ENCODE measurements at places on chromosomes 1 and 21.

DNA sequence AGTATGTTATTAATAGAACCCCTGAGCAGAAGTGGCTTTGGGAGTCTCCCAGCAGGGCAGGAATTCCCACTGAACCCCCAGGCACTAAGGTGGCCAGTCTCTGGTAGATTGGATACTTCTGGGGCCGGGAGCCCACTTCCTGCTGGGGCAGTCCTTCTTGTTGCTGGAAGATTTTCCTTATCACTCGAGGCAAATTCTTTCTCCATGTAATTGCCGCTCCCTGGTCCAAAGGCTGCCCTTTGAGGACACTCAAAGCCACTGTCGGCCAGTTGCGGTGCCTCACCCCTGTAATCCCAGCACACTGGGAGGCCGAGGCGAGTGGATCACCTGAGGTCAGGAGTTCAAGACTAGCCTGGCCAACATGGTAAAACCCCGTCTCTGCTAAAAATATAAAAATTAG lies 22.6 kb upstream of the TNFRSF1B start:
- DNase-seq = no peak

GRCh38 chr1:82632155-82632554 lies 831.4 kb downstream of the ADGRL2 start:
- no peak for DNase-seq

DNA sequence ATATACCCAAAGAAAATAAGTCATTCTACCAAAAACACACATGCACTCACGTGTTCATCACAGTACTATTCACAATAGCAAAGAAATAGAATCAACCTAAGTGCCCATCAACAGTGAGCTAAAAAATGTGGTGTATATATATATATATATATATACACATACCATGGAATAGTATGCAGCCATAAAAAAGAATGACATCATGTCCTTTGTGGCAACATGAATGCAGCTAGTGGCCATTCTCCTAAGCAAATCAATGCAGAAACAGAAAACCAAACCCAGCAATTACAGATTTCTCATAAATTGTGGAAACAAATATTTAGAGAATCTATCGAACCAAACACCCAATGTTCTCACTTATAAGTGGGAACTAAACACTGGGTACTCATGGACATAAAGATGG lies 585.7 kb downstream of the SMYD3 start:
- DNase-seq = no peak

- no peak for DNase-seq
These were observed 79.4 kb downstream of the WDR4 start for GRCh38 chr21:42799948-42800347.

- no peak for DNase-seq
These were observed 98.9 kb downstream of the RGS2 start for GRCh38 chr1:192907545-192908243.

GRCh38 chr21:40176724-40177123 lies 309.5 kb downstream of the PCP4 start:
- no peak for DNase-seq

- DNase-seq = no peak
These were observed 11.7 kb upstream of the MCOLN3 start for GRCh38 chr1:85060038-85060437.

- DNase-seq = no peak
These were observed 76.1 kb upstream of the ZNF326 start for GRCh38 chr1:89918794-89919155.

- peak; percentile 68 for DNase-seq
These were observed 153.3 kb downstream of the TOMM20 start for GRCh38 chr1:234975122-234975940.

- no peak for DNase-seq
These were observed 104.2 kb upstream of the PROX1 start for GRCh38 chr1:213883618-213884017.

GRCh38 chr1:169858467-169858866 lies 35.2 kb downstream of the SCYL3 start:
- DNase-seq = no peak

- peak; percentile 0 for DNase-seq
These were observed 514 bp downstream of the AGL start for GRCh38 chr1:99850459-99851291.

DNA sequence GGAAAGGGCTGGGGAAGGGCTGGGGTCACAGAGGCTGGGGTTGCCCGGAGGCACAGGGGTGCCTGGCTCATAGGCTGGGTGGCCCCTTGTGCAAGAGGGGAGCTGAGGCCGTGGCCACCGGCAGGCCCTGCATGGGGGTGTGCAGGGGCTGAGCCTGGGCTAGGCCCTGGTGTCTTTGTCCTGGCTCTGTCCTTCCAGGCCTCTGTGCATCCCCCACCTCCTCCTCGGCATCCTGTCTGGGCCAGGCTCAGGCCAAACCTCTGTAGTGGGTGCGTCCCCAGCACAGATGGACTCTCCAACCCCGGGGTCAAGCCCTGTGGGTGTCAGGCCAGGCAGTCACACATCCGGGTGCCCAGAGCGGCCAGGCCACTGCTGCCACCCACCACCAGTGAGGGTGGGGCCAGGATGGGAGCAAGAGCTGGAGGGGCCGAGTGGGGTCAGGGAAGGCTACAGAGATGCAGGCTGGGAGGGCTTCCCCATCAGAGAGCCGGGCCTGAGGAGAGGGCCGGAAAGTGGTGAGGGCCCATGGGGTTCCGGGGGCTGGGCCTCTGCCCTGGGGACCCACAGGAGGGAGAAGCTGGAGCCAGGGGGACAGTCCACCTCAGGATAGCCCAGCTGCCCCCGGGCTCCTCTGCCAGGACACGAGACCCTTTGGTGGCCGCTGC lies 19.4 kb downstream of the PANK4 start:
- DNase-seq = no peak

DNA sequence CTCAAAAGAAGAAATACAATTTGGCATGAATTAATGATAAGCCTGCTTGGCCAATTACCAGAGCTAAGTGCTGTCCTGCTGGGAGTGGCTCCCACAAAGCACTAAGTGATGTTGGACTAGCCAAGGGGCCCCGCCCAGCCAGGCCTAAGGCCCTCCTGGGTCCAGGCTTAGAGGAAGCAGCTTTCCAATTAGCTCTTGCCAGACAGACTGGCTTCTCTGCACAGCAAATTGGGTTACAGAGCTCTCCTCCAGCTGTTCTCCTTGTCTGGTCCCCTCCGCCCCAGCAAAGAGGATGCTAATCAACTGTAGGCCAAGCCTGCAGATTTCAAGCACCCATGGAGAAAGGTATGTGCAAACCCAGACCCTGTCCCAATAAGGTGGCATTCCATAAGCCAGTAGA lies 151.9 kb downstream of the DMRTA2 start:
- DNase-seq = no peak

GRCh38 chr21:20592463-20592862 lies 405.7 kb upstream of the NCAM2 start:
- DNase-seq = no peak

DNA sequence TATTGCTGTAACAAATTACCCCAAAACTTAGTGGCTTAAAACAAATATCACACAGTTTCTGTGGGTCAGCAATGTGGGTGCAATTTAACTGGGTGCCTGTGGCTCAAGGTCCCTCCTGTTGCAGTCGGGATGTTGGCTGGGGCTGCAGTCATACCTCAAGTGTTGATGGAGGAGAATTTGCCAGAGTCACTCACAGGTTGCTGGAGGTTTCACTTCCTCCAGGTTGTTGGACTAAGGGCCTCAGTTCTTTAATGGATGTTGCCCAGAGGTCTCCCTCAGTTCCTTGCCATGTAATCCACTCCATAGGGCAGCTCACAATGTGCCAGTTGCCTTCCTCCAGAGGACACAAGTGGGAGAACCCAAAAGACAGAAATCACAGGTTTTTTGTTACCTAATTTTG lies 2.5 kb upstream of the TAF13 start:
- DNase-seq = no peak

DNA sequence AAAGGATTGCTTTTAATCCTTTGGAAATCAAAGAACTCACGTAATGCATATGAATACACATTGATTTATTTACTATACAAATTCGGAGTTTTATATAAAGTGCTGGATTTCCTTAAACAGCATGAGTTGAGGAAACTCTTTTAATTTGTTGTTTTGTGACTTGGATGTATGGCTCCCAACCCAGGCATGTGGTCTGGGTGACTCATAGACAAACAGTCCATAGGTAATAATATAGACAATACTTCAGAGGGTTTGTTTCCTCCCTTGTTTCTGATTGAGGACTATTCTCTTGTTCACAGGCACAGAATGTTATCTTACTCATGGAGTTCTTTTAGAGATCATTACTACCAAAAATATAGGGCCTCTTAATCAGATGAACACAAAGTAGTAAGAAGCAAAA lies 43.8 kb downstream of the XPR1 start:
- DNase-seq = no peak

GRCh38 chr1:225825078-225825477 lies 15.2 kb downstream of the EPHX1 start:
- DNase-seq = no peak

GRCh38 chr1:156662005-156662799 lies 15.0 kb downstream of the NES start:
- no peak for DNase-seq

DNA sequence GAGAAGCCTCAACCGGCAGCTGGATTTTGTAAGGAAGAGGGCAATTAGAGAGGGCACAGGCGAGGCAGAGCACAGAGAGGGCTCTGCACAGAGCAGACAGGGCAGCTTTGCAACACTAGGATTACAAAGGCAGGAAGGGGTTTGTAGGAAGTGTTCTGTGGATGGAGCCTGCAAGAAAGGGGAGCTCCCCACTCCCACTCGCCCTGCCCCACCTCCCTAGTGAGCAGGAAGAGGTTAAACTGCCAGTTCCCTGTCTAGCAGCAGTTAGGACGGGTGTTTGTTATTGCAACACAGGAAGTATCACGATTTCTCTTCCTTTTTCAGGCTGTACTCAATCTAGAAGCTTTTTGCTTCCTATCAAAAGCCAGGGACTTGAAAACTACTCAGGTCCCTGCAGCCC lies 63.3 kb upstream of the LRRC8D start:
- DNase-seq = no peak

DNA sequence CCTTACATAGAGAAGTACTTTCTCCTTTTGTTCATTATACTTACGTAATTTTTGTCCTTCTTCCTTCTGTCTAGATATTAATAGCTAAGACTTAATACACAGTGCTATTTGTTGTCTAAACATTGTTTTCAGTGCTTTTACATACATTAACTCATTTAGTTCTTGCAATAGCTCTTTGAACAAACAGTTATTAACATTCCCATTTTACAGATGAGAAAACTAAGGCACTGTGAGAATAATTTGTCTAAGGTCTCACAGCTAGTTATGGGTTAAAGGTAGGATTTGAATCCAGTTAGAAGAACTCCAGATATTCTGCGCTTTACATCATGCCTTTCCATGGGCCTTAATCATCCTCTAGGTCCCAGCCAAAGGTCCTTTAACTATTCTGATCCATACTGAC lies 19.6 kb downstream of the CCDC17 start:
- no peak for DNase-seq

DNA sequence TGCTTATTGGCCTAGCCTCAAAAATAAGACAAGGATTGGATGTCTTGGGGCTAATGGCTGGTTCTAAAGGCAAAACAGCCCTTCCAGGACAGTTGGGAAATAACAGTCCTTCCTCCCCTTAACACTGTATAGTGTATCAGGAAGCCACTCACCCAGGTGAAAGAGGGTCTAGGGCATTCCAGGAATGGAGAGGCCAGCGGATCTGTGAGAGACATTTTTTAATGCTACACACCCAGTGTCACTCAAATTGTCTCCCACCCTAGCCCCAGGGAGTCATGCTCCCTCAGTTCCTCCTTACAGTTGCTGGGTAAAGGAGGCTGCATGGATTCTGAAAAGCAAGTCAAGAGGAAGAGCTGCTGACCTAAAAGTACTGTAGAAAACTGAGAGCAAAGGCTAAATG lies 24.1 kb upstream of the EXO1 start:
- DNase-seq = no peak

- DNase-seq = no peak
These were observed 53.6 kb downstream of the SLC45A1 start for GRCh38 chr1:8371372-8371991.

DNA sequence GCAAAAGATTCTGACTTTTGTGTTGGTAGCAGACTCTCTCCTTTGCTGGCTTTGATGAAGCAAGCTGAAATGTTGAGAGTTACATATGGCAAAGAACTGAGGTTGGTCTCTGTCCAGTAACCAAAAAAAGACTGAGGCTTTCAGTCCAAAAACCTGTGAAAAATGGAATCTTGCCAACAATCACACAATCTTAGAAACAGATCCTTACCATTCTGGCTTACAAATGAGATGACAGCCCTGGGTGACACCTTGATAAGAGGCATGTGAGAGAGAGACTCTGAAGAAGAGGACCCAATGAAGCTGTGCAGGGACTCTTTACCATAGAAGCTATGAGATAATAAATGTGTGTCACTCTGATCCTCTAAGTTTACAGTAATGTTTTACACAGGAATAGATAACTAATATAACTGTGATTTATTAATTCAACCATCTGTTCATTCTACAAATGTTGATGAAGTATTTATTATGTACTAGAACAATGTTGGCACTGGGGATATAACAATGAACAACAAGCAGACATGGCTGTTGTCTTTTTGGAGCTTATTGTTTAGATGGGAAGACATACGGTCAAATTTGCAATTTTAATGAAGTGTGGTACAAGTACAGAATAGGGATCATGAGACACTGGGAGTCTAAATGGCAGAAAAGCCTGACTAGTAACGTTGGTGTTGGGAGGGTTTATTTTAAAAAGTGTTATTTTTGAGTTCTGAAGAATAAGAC lies 251.0 kb downstream of the OLFM3 start:
- DNase-seq = no peak

- DNase-seq = no peak
These were observed 150.9 kb downstream of the RERE start for GRCh38 chr1:8666389-8667167.

DNA sequence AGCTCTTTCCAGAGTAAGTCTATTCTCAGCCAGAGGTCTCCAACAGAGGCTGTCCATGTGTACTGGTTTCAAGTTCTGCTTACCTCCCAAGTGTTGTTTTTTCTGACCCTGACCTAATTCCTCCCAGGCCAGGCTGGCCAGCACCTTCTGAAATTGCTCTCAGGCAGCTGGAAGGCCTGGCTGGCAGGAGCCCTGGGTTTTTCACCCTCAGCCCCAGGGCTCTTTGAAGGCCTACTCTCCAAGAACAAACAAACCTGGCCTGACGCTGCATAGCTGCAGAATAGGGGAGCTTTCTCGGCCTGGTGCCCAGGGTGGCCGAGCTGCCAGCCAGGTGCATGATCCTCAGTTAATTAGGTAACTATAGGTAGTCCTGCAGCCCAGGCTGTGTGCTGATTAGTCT lies 147.5 kb downstream of the CACNA1E start:
- no peak for DNase-seq
